A549 (cell line): ENCODE measurements at places on chromosomes 2 and 18.

DNA sequence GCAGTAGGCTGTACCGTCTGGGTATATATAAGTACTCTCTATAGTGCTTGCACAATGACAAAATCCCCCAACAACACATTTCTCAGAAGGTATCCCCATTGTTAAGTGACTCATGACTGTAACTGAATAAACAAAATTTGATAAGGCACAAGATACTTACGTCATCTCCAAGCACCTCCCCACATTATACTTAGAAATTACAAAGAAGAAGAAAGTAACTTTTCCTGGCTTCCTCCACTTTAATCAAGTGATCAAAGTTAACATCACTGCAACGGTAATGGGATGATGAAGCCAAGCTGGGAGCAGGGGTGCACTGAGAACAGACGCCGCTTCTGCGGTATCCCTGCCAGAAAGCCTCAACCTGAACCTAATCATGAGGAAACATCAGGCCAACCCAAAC, 9.7 kb downstream of the TNS1 start:
- peak; percentile 56 for DNase-seq

DNA sequence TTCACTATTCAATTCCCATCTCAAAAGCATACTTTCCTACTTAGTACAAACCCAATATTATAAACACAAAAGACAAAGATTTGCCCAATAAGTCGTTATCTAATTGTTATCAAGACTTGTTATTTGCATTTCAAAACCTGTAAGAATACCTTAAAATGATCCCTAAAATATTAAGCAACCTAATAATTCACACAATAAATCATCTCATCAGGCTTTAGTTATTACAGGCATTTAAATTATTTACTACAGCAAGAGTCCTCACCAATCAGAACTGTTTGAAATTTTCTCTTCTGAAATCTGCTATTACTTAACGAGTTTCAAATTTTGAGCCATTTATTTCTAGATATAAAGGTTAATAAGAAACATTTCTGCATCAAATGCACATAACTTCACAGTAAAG, 1.6 kb downstream of the CCDC88A start:
- no peak for DNase-seq

- no peak for DNase-seq
Observed at GRCh38 chr2:47518497-47519146, 115.7 kb downstream of the MSH2 start.

- no peak for DNase-seq
Observed at GRCh38 chr2:173574324-173575112, 219.8 kb downstream of the CDCA7 start.

- DNase-seq: peak; percentile 93
Observed at GRCh38 chr2:69816923-69817542, 12.4 kb upstream of the GMCL1 start.

DNA sequence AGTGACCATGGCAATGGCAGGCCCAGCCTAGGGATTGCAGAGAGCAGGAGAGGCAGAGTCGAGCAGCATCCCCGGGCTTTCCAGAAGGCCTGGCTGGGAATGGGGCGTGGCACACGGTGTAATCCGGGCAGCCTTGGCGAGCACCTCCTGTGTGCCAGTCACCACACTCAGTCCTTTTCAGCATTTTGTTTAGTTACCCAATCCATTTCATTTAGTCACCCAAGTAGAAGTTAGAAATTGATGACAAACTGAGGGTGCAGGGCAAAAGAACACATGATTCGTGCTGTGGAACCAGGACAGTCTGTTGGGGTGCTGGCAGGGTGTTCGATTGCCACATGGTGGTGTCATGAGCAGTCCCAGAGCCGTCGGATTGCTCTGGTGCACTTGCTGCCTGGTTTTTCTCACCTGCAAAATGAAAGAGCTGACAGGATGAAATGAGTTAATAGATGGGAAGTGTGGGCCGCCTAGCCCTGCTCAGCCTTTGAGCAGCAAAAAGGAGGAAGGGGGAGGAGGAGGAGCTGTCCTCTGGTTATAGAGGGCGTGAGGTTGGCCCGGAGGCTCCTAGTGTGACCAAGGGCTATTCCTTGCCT, 299.4 kb downstream of the AGAP1 start:
- DNase-seq: peak; percentile 6

- no peak for DNase-seq
Observed at GRCh38 chr2:177754492-177754873, 318.1 kb downstream of the PDE11A start.

DNA sequence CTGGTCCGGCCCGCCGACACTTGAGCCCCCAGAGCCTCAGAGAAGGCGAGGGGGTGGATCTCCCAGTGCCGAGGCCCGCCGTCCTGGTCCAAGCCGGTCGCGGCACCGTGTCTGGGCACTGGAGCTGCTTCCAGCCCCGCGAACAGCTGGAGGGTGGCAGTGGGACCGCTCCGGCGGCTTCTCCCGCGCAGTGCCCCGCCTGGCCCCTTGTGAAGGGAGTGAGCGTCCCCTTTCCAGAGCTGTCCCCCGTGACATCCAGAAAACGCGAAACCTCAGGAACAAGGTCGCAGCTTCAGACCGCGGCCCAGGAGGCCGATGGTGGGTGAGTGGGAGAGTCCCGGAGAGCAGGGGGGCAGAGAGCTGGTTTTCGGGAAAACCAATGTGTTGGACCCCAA, 579 bp upstream of the EMX1 start:
- DNase-seq: no peak

- no peak for DNase-seq
Observed at GRCh38 chr18:56322406-56322805, 316.0 kb downstream of the TXNL1 start.

DNA sequence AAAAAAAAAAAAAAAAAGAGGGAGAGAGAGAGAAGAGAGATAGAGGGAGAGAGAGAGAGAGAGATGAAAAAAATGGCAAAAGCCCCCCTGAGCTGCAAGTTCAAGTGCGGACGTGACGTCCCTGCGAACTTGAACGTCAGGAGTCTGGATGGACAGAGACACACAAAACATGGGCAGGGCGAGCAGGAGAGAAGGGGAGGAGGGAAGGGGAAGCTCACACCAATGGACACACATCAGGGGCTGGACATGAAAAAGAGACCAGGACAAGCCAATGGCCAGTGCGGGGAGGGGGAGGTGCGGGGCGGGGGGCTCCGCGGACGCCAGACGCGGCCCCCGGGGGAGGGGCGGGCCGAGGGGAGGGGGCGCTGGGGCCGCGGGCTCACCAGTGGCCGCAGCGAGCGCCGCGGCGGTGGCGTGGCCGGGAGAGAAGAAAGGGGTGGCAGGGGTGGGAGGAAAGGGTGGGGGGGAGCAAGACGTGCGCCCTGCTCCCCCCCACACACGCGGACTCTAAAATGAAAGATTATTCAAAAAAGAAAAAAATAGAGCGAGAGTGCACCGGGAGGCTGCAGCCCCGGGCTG, at the start of gene BCL11A:
Gene BCL11A (minus strand): TSS at position 160 of the 579 bp plus-strand sequence. CDS start 384 bp downstream, outside the sequence.
- peak; percentile 82 for DNase-seq

DNA sequence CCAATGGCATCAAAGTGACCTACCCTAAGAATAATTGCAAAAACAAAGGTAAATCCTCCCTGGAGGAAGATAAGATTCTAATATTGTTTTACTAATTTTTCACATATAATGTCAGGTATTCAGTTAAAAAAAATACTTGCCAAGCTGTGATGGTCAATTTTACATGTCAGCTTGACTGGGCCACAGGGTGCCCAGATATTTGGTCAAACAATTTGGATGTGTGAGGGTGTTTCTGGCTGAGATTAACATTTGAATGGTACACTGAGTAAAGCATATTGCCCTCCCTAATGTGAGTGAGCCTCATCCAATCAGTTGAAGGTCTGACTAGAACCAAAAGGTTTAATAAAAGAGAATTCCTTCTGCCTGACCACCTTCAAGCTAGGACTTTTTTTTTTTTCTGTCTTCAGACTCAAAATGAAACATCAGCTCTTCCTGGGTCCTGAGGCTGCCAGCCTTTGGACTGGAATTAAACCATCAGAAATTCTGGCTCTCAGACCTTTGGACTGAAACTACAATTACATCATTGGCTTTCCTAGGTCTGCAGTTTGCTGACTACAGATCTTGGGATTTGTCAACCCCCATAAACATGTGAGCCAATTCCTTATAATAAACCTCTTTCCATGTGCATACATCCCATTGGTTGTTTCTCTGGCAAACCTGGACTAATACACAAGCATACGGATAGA, 65.4 kb downstream of the LDAH start:
- DNase-seq: no peak

GRCh38 chr2:29780906-29781305, 140.5 kb downstream of the ALK start:
- no peak for DNase-seq

GRCh38 chr2:162184359-162184758, 32.3 kb upstream of the GCG start:
- DNase-seq: no peak

DNA sequence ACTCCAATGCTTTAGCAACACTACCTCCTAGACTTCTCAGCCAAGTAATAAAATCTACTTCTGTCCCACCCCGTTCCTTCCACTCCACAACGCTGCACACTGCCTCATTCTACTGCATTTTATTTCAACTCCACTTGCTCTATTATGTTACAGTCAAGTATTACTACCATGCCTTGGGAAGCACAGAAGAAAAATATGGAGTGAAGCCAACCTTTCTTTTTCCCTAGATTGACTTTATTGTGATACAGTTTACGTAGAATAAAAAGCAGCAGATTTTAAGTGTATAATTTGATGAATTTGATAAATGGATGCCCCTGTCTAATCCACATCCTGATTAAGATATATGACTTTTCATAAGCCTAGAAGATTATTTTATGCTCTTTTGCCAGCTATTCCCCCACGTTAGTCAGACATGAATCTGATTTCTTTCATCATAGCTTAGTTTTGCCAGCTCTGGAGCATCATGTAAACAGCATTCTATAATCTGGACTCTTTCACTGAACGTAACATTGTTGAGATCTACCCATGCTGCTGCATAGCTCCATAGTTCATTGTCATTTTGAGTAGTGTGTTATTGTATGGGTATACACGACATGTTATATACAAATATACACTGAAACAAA, 676.8 kb upstream of the RAB6C start:
- no peak for DNase-seq
